Stimulated activated CD8-positive, alpha-beta memory T cell treated with anti-CD3 and anti-CD28 coated beads, Interleukin-4, amount 100 ng/mL, for 4 hours (primary cell): ENCODE measurements at places on chromosomes 3 and 15.

- no peak for DNase-seq
Observed at GRCh38 chr3:32309654-32310242, 71.3 kb downstream of the CMTM8 start.

DNA sequence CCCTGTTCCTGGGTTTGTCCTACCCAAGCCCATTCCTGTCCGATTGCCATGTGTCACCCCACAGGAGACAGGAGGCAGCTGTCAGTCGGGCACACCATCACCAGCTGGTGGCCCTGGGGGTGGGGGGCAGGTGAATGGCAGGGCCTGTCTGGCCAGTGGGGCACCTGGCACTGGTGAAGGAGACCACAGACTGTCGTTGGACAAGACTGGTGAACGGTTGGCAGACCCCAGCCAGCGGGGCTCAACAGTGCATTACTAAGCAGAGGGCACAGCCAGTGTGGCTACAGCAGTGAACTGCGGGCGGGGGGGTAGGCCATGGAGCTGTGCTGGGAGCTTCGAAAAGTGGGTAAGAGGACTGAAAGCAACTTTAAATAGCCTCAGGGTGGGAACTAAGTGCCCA is 2.1 kb downstream of the SEMA7A start:
- DNase-seq, result no peak

GRCh38 chr3:112561484-112561733 is 353 bp downstream of the ATG3 start:
- DNase-seq, result no peak

- no peak for DNase-seq
Observed at GRCh38 chr15:67087507-67088172, 22.2 kb downstream of the SMAD3 start.

- DNase-seq, result no peak
Observed at GRCh38 chr3:12766541-12766940, 7.5 kb upstream of the TMEM40 start.

DNA sequence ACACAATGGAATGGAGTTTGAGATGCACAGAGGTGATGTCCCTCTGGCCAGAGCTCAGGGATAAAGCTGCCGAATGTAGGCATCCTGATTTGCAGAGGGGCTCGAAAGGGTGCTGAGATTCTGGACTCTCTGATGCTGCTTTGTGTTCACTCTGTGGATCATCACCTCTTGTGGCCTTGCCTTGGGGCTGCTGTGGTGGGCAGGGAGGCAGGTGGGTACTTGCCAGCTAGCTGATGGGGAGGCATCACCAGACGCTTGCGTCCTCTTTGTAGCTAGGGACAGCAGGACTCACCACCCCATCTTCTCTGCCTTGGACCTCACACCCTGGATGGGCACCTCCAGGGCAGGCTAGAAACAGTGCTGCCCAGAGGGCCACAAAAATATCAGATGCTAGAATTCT is 14.6 kb upstream of the RASGRF1 start:
- DNase-seq, result no peak

DNA sequence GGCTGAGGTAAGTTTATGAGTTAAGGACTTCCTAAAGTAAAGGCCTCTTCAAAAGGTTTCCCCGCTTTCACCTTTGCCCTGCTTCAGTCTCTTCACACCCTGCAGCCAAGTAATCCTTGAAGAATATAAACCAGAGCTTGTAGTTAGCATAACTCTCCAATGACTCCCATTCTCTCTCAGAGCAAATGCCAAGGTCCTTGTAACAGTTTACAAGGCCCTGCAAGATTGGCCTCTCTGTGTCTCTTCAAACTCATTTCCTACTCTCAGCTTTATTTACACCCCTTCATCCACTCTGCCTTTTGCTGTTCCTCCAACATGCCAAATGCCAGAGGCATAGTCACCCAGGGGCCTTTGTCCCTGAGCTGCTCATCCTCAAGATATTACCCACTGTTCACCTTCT is 60.5 kb upstream of the MME start:
- DNase-seq, result no peak

- DNase-seq, result no peak
Observed at GRCh38 chr15:31468911-31469785, 142.5 kb downstream of the KLF13 start.

DNA sequence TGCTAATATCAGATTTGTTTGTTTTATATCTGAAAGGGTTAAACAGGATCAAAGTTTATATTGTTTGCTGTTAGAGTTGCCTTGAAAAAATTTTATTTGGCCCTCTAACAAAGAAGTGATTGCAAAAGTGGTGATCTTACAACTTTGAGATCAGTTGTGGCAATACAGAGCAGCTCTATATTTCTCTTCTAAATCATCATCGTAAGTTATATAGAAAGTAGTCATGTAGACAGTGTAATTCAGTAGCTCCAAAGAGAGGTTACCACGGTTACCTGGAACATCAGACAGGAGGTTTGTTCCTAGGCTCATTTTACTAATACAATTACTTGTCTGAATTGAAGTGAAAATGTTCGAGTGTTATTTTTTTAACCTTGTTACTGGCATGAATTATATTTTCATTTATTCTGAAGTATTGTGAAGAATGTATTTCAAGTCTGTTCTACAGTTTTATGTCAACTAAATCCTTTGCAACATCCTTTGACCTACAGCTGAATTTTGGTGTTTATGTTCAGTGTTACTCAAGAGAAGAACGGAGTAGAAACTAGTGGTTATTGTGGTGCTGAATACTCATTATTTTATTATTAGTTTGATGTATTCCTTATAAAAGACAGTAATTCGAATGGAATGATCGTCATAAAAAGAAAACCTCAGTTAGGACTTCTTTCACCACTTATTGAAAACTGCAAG is 214.2 kb downstream of the NAALADL2 start:
- DNase-seq, result no peak

- DNase-seq, result no peak
Observed at GRCh38 chr15:93493172-93493571, 404.2 kb upstream of the RGMA start.

DNA sequence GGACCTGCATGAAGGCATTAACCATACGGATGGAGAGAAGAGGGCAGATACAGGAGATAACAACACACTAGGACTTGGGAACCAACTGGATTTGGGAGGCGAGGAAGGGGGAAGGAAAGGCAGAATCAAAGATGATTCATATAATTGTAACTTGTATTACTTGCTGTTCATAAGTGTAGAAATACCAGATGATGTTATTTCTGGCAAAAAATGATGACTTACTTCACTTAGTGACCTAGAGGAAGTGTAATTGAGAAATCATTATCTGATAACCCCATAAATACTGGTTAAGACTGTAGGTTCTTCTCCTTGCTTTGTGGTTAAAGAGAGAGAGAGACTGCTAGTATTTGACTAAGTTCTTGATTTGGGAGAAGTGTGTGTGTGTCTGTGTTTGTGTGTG is 50.5 kb upstream of the GK5 start:
- DNase-seq, result no peak

- no peak for DNase-seq
Observed at GRCh38 chr3:14614189-14614588, 37.4 kb upstream of the CCDC174 start.

GRCh38 chr3:73603762-73604171 is 21.0 kb downstream of the PDZRN3 start:
- no peak for DNase-seq

GRCh38 chr15:75179746-75180140 is 21.9 kb upstream of the C15orf39 start:
- DNase-seq, result no peak

DNA sequence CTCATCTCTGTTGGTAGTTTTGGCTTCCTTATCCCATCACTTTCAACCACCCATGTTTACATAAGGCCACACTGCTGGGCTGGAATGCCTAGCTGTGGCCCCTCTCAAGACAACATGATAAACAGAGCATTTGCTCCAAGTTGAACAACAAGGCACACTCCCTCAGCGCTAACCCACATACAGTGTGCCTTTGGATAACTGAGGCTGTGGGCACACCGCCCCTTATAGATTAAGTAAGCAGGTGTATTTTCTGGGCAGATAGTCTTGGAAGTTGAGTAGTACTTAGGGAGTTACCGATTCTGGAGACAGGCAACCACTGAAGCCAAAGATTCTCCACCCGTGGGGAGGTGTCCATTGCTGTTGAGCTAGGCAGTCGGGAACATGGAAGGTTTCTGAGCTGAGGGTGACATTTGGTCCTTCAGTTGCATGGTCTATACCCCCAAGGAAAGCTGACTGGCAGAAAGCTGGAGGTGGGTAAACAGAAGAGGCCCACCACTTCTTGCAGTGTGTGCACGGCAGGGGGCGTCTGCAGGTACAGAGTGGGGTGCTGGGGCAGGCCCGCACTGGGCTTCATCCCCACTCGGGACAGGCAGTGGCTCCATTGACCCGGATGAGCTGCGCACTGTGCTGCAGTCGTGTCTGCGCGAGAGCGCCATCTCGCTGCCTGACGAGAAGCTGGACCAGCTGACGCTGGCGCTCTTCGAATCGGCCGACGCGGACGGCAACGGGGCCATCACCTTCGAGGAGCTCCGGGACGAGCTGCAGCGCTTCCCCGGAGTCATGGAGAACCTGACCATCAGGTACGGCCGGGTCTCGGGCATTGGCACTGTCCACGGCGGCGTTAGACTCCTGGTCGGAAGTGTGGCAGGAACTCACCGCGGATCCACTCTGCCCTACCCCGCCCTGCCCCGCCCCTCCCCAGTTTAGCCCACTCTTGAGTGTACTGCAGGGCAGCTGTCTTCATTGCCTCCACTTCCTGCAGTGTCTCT is 16.8 kb downstream of the NOX5 start:
- peak; percentile 1 for DNase-seq

GRCh38 chr15:70703096-70703878 is 60.1 kb downstream of the UACA start:
- no peak for DNase-seq

GRCh38 chr15:63301088-63301487 is 23.7 kb downstream of the APH1B start:
- no peak for DNase-seq

DNA sequence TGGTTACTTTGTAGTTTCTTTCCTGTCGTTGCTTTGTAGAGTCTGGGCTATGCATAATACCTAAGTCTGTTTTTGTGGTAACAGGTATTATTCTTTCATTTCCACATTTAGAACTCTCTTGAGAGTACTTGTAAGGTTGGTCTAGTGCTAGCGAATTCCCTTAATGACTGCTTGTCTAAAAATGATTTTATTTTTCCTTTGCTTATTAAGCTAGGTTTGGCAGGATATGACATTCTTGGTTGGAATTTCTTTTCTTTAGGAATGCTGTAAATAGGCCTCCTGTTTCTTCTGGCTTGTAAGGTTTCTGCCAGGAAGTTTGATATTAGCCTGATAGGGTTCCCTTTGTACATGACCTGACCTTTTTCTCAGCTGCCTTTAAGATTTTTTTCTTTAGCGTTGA is 70.1 kb upstream of the SGO1 start:
- no peak for DNase-seq

DNA sequence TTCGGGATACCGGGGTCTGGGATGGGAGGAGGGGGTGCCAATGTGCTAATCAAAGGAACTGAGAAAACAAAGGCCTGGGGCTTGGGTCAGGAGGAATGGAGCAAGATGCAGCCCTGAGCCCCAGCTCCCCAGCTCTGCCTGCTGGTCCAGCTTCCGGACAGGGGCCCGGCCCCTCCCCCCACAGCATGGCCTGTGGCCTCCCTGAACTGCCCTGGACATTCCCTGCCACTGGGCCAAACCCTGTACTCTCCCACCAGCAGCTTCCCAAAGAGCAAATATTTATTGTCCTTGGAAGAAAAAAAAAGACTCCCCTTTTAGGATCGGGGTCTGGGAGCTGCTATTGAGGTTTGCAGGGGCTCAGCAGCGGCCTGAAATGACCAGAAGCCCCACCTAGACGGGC is 5.7 kb upstream of the MYL3 start:
- no peak for DNase-seq

DNA sequence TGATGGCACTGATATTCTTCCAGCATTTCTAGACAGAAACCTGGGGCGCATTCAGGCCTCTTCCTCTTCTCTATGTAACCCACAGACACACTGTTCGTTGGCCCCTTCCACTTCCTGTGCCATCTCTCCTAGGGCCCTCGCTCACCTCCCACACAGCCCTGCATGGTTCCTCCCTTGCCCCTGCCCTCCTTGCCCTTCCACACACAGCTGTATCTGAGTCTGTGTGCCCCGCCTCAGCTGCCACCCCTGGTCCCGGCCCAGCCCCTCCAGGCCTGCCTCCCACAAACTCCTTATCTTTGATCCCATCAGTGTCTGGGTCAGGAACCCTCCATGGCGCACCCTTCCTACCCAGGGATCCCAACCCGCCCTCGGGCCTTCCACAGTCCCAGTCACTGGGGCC is 37.9 kb downstream of the RAB6B start:
- DNase-seq, result no peak

GRCh38 chr15:31439328-31439727 is 112.7 kb downstream of the KLF13 start:
- DNase-seq, result no peak

DNA sequence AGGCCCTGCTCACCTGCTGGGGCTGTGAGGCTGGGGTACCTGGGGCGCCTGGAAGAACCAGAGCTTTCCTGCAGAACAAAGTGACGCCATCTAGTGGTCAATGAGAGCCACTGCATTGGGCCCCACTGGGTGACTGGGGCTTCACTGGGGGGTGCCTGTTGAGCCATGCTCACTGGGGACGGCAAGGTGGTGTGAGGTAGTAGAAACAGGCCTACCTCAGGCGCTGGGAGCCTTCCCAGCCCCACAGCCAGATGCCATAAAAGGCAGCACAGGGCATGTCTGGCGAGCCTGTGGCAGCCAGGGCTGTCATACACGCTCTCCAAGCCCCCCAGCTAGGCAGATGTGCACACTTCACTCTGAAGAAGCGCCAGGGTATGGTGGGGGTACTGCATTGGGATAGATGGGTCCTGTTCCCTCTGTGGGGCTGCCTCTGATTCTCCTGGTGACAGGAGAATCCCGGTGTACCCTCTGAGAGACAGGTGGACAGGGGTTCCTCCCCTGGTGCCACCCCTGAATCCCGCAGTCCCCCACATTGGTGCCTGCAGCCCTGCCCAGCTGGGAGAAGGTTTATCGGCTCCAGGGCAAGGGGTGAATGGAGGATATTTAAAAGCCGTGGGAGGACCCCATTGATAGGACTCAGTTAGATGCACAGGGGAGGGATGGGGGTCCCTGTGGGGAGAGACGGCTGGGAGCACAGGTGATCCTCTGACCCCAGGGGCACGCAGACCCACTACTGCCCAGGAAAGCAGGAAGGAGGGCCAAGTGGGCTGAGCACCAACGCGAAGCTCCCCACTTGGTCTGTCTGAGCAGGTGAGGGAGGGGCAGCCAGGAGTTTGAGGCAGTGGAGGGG is 178.8 kb downstream of the NSMCE3 start:
- peak; percentile 38 for DNase-seq

GRCh38 chr3:59753808-59754450 is 704.1 kb upstream of the CFAP20DC start:
- no peak for DNase-seq

DNA sequence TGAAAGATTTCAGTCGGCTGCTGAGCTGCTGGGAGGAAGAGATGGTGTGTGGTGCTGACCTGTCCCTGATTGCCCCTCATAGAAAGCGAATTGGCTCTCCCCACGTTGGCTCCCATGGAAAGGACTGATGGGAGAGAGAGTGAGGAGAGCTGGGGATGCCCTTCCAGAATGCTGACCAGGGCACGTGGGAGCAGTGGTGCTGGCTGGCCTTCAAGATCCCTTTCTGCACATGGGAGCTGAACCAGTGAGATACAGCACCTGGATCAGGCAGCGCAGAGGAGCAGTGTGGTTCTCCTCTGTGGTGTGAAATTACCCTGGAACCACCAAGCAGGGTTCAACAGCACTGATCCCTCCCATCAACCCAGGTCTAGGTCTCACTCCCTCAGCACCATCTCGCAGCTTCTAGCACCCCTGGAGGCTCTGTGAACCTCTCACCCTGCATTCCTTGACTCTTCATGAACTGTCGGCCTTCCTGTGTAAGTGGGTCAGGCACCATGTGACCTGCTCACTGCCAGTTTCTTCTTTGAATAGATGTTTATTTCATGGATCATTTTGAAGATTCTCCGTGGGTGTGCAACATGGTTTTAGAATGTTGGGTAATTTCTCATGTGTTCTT is 55.7 kb downstream of the CACNA1D start:
- no peak for DNase-seq
